ENCODE measurements at places on chromosomes 3 and 15.

DNA sequence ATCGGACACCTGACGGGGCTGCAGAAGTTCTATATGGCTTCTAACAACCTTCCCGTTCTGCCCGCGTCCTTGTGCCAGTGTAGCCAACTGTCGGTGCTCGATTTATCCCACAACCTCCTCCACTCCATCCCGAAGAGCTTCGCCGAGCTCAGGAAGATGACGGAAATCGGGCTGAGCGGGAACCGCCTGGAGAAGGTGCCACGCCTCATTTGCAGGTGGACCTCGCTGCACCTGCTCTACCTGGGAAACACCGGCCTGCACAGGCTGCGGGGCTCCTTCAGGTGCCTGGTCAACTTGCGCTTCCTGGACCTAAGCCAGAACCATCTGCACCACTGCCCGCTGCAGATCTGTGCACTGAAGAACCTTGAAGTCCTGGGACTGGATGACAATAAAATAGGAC lies 9.8 kb upstream of the LRRC34 start:
- DNase-seq = no peak

DNA sequence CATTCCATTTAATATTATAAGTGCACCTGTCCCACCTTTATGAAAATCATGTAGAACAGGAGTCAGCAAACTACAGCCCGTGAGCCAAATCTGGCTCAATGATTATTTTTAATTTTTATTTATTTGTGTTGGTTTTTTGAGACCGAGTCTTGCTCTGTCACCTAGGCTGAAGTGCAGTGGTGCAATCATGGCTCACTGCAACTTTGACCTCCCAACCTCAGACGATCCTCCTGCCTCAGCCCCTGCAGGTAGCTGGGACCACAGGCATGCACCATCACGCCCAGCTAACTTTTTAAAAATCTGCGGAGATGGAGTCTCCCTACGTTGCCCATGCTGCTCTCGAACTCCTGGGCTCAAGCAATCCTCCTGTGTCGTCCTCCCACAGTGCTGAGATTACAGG lies 42.0 kb downstream of the MYO1E start:
- DNase-seq = no peak

GRCh38 chr15:99123713-99124451 lies 19.0 kb downstream of the SYNM start:
- DNase-seq = no peak

DNA sequence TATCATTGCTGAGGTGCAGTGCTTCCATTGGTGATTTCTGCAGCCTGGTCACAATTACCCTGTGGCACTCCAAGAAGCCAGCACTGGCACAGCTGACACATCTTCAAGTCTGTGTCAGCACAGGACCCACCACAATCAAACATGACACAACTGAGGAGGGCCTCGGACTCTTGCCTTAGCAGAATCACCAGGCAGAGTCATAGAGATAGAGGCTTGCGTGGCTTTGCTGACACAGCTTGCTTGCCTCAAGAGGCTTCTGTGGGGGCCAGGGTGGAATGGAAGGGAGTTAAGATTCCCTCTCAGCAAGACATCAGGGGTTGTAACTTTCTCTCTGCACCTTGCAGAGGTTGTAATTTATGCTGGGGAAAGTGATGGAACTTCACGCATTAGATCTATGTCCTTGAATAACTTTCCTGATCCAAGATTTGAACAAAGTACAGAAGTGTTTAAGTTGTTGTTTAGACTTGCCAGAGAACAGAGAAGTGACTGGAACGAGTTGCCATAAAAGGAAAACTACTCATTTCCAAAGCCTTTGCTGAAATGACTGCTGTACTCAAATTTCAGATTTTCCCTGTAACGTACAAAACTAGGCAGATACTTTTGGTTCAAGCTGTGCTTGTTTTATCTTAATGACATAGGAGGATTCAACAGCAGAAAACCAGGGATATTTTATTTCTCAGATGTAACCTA lies 170.7 kb downstream of the DIPK2A start:
- DNase-seq = no peak

- no peak for DNase-seq
Measured at GRCh38 chr15:94834494-94834893, 603.1 kb downstream of the MCTP2 start.

GRCh38 chr3:41746215-41746614 lies 215.7 kb downstream of the ULK4 start:
- no peak for DNase-seq

GRCh38 chr15:40090774-40091455 lies 17.8 kb downstream of the BMF start:
- no peak for DNase-seq
